Hippocampal formation (tissue), 2 donors: ENCODE measurements at places on chromosomes 1 and 21.

GRCh38 chr1:116177861-116178260 is 66.7 kb downstream of the MAB21L3 start:
- no peak for DNase-seq

- DNase-seq, result no peak
Observed at GRCh38 chr1:244301595-244302130, 150.0 kb downstream of the ADSS2 start.

DNA sequence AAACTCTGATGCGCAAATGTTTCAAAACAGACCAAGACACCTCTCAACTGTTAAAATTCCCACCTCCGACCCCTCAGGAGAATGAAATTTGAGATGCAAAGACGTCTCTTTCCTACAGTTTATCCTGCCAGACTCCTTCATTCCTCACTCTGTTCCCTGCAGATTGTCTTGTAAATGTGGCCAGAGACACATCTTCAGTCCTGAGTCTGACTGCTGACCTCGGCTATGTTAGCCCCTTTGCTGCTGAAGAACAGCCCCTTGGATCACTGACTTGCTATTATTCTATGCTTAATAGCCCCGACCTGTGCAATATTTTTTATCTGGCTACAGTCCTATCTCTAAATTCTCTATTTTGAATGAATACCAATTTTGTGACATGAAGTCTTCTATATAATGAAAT is 16.6 kb upstream of the ESRRG start:
- no peak for DNase-seq

DNA sequence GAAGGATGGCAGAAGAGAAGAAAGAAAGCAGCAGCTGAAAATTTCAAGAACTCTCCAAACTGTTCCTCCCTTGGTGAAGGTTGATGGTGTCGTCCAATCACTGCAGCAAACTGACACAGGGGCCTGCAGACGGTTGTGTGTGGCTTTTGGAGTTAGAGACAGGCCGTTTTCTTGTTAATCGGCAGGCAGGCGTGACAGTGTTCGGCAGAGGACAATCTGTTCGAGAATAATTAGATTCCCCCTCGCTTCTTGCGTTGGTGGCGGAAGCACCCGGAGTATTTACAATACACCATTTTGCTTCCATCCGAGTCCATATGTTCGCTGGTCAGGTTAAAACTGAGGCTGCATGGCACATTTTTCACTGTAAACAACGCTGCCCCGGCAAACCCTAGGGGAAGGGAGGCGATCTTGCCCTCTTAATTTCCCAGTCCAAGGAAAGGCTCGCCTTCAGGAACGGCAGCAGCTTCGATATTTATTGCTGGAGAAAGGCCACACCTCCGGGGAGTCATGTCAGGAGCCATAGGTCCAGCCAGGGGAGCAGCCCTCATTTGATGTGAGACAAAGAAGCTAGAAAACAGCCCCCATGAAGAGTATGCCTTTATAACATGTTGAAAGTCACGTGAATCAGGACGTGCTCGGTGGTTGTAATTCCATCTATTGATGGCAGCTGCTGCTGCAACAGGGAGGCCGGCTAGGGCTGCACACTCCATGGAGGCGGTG is 360.1 kb downstream of the SMYD3 start:
- DNase-seq, result no peak

DNA sequence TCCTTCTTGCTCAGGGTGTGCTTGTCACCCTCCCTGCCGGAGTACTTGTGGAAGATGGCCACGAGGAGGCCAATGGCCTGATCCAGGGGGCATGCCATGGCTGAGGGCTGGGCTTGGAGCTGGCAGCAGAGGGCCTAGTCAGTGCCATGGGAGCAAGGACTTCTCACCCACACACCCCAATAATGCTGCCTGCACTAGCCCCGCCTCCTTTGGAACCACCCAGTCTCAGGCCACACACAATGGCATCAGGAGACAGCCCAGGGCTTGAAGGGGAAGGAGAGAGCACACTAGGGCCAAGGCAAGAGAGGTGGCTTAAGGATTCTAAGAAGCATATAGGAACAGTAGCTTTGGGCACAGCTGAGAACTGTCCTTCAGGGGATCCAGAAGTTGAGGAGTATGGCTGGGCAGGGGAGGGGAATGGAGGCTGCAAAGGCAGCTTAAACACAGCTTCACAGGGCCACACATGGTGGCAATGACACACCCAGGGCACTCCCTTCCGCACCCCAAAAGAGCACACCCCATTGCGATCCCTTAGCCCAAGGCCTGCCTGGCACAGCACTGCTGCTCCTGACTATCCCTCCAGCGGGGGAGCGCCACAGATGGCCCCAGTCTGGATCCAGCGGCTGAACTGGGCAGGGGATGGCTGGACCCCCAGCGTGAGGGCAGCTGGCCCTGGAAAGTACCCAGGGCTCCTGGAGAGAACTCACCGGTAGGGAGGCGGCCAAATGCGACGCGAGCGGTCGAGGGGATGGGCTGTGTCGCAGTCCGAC is at the start of gene S100A6:
S100A6 (minus strand) TSS at position 750 of the 770 bp plus-strand sequence; CDS start at position 98, 652 bp downstream.
- DNase-seq, result no peak

- no peak for DNase-seq
Observed at GRCh38 chr1:46747683-46748288, 28.9 kb upstream of the EFCAB14 start.

DNA sequence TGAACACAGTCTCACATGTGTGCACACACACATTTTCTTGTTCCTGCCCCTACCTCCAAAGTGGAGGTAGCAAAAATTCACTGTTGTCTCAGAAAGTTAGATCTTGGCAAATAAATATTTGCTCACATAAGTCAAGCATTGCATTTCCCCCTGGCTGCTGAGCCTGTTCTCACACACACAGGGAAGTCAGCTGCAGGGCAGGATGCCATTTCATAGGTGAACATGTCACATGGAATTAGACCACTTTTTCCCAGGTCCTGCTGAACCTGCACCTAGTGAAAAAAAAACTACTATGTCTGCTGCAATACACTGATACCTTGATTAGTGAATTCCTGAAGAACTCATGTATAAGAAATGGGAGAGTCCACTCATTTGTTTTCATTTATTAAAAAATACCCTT is 5.3 kb upstream of the CD55 start:
- no peak for DNase-seq

- DNase-seq, result no peak
Observed at GRCh38 chr1:231630558-231631205, 4.1 kb downstream of the DISC1 start.

GRCh38 chr1:232795497-232796053 is 9.6 kb upstream of the MAP10 start:
- DNase-seq, result no peak

DNA sequence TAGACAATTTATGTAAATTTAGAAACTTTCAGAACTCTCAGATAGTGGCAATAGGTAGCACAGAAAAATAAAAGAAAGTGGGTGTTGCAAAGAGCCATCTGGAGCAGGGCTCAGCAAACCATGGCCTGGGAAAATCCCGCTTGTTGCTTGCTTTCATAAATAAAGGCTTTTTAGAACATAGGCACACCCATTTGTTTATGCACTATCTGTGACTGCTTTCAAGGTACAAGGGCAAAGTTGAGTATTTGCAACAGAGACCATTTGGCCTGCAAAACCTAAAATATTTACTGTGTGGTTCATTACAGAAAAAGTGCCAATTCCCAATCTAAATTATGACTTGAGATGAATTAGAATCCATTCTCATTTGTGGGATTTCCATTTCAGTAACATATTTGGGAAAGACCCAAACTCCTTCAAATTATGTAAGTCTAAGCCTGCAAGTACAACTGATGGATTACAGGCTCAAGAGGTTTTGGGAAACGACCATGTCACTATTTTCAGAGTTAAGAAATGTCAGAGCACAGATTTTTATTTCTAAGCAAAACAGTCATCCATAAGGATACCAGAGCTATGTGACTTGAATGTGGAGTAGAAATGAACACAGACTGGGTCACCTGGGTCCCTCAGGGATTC is 43.5 kb upstream of the DPT start:
- no peak for DNase-seq

DNA sequence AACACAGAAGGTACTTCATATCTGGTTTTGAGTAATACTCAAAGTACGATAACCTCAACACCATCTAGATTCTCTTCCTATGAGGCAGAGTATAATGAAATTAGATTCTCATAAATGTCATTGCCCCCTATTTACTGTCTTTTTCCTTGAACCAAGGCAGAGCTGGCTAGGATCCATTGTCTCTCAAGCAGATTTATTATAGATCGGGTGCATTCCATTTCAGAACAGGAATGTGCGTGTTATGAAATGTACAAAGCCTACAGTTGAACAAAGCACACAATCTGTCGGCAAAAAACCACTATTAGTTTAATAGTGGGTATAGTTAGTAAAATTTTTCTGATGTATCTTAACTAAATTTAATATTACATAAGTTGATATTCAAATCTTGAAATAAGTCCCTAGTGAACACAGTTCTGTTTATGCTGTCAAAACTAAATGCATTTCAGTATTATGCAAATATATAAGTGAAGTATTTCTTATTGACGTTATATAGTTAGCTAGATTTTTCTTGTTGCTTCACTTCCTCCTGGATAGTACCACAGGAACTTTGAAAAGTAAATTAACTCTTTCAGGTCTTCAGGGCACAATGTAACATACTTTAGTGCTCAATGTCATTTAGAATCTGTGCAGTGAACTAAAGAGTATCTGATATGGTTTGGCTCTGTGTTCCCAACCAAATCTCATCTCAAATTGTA is 92.1 kb downstream of the DDAH1 start:
- no peak for DNase-seq

DNA sequence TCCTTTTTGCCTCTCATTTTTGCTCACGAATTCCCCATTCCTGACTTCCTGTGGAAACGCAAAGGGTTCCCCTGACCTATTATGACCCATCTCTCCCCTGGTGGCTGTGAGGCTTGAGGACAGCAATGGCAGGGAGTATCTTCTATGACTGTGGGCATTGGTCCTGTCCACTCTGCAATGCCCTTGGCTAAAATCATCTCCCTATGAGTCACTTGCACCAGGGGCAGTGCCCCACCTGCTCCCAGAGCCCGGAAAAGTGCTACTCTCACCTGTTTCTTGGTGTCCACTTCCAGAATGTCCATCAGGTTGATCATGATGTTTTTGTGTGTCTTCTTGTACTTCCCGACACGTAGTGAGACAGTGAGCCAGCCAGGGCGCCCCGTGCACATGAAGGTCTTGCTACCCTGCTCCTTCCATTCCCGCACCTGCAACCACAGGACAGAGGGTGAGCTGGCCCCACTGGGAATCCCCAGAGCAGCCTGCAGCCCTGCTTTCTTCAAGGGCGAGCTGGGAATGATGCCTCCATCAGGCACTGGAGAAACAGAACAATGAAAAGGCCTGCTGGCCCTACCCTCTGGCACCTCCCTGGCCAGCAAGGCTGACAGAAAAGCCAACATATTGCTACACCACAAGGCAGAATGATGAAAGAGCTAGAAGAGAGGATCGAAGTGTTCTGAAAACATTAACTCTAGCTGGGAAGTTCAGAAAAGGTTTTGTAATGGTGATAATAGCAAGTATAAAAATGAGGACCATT is 3.5 kb downstream of the DHCR24 start:
- DNase-seq, result no peak

GRCh38 chr1:151238467-151238739 is 16.1 kb upstream of the PSMD4 start:
- no peak for DNase-seq
